Gastroesophageal sphincter (tissue), 4 donors: ENCODE measurements at places on chromosomes 1 and 21. TPM values are rescaled to one million over a fixed set of nuclear protein-coding genes. Genes with fewer than 3 reads are reported as not detected.

Gene RAD54L
- total RNA-seq, result not detected

Gene S100A6
- total RNA-seq, result 840 TPM

Gene FNDC5
- total RNA-seq, result 10.5 TPM

Gene OR2L13
- not detected for total RNA-seq

Gene FAM163A
- 0.19 TPM for total RNA-seq

Gene AQP10
- 0.12 TPM for total RNA-seq

Gene SLC44A5
- 0.49 TPM for total RNA-seq

Gene TTC39A
- 9.6 TPM for total RNA-seq

Gene PWP2
- 3.4 TPM for total RNA-seq

Gene CNKSR1
- 0.81 TPM for total RNA-seq

Gene DYNLT5
- total RNA-seq, result 3.9 TPM

Gene FCER1G
- 6.4 TPM for total RNA-seq

Gene BATF3
- 3.5 TPM for total RNA-seq
